ENCODE measurements at places on chromosomes 6 and 20.

DNA sequence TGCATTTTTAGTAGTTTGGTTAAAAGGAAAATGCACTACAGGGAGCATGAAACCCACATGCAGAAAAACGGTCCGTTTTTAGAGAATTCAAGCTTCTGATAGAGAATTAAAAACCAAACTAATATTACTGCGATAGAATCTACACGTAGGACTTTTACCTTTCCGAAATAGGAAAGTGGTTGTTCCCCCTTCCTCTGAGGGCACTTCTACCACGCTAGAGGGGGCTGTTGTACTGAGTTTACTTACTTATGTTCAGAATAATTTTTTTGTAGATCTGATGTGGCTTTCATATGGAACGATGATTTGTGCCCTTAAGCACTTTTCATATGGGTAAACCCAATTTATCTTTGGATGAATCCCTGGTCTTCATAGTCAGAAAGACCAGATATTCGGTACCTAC, 264.3 kb upstream of the PLN start:
- DNase-seq = no peak

- no peak for DNase-seq
These were observed 65.0 kb upstream of the MOCS1 start for GRCh38 chr6:39999006-39999867.

DNA sequence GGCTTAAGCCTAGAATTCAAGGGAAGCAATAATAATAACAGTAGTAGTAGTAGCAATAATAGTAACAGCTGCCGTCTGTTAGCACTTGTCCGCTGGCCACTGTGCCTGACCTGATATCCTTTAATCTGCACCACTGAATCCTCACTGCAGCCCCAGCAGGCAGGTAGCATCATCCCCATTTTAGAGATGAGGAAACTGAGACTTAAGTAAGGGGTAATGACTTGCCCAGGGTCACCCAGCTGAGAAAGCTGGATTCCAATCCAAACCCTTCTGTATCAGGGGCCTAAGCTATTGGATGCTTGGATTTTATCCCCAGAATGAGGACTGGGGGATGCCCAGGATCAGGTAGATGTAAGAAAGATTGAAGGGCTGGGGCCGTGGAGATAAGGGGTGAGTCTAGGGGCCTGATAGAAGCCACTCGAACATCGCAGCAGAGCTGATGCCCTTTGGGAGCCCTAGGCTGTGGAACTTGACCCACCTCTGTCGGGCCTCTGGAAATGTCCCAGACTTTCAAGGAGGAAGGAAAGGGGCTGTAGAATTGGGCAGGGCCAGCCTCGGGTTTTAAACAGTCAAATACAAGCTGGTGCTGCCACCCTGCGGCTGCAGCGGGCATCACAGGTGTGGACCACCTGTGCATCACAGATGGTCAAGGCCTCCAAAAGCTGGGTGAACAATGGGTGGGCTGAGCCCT, 102.1 kb upstream of the MYL9 start:
- DNase-seq = peak; percentile 86

DNA sequence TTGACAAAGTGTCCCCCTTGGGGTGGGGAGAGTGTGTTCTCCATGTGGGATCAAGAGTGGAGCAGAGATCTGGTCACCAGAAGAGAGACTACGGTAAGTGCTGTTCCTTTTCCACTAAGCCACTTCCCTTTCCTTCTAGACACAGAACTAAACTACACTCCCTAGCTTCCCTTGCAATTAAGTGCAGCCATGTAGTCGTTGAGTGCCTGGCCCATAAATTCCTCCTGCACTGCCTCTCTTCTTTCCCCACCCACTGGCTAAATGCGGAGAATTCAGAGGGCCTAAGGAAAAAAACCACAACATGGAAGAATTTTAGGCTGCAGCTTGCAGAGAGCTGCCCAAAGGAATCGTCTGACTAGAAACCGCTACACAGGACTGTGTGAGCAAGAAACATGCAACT, 1.5 kb downstream of the WDR27 start:
- no peak for DNase-seq

- no peak for DNase-seq
These were observed 255.4 kb upstream of the HSF2 start for GRCh38 chr6:122143813-122144601.

- peak; percentile 20 for DNase-seq
These were observed 4.8 kb upstream of the STX16 start for GRCh38 chr20:58646257-58646656.

DNA sequence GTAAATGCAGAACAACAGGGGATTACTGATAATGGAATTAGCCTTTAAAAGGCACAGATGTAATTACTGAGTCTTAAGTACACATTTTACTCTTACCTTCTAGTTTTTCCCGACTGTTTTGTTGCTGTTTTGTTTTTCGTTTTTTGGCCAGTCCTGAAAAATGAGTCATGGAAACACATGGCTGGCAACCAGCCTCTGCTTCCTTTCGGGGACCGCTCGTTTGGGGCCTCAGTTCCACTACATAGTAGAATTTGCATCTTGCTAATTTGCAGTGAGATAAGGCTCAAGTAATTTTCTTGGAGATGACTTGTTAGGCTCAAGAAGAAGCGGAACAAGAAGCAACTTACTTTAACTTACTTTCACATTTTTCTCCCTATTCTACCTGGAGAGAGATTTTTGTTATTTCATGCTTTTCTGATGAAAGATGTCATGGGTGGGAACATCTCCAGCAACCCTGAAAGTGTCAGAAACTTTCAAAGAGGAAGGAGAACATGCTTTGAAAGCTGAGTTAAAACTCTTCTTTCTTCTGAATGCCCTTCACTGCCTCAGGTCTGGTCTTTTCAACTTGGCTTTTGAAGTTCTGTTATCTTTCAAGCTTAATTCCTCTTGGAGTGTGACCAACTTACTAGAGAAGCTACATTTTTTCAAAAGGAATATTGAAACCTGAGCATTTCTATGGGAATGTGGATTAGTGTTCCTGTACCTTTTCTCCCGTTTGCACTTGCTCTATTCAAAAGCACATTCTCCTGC, 71.5 kb upstream of the HDAC2 start:
- DNase-seq = no peak

DNA sequence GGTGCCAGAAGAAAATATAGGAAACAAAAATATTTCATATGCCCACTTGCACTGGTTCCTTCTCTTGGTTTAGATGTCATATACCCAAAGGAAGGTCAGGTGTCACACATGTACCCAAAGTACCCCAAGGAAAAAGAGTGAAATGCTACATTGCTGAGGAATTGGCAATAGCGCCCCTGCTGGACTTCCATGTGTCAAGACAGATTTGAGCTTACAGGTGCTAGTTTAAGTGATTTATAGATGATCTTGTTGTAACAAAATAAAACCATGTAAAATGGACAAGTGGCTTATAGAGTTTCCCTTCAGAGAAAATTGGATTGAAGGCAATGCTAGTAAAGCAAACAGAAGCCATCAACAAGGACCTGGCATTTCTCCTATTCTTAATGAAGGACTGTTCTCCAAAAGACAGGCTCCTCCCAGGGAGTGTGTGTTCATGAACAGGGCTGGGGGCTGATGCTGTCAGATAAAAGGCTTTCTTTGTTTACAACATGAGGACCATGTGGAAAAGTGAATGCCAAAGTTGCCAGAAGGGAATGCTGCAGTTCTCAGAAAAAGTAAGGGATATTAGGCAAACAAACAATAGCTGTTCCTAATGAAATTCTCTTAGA, 64.3 kb upstream of the PAK5 start:
- DNase-seq = no peak

- DNase-seq = no peak
These were observed 144.5 kb downstream of the SMOC2 start for GRCh38 chr6:168585441-168585840.

- no peak for DNase-seq
These were observed 15.7 kb upstream of the AHCY start for GRCh38 chr20:34318609-34319443.

GRCh38 chr20:35604449-35604747, 11.2 kb upstream of the SPAG4 start:
- no peak for DNase-seq

- no peak for DNase-seq
These were observed 54.5 kb downstream of the TRIM38 start for GRCh38 chr6:26016963-26017631.

GRCh38 chr20:2305029-2305428, 9.2 kb downstream of the TGM3 start:
- DNase-seq = no peak

All from ecto neural progenitor cell (in vitro differentiated cells).